DMS153 (cell line): ENCODE measurements at places on chromosomes 13 and 19.

GRCh38 chr13:49454388-49455006 lies 10.4 kb downstream of the SETDB2 start:
- no peak for DNase-seq

GRCh38 chr19:1167687-1168571 lies 6.1 kb downstream of the SBNO2 start:
- DNase-seq: no peak

DNA sequence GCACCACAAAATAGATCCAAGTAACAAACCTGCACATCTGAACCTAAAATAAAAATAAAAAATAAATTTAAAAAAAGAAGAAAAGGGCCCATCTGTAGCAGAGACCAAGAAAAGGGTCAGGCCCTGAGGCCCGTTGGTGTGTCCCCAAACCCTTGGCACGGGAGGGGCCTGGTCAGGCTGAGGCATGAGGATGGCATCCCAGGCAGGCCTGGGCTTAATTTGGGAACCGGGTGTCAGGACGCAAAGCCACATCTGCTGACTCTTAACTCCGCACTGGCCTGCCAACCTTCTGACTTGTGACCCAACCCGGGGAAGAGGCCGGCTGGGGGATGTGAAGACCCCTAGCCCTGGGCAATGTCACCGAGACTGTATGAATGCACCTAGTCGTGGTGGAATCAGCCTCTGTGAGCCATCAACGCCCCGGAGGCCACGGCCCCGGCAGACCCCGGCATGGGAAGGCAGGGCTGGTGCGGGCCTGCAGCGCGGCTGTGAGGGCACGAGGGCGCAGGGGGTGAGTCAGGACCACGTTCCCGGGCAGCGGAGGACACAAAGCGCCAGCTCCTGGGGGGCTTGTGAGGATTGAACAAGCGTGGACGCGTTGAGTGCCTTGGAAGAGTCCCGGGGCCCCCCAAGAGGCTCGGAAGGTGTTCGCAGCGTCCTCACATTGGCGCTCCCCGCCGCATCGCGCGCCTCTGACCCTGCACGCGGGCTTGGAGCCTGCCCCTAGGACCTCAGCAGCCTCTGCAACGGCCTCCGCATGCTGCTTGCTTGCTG lies 38.2 kb downstream of the ATP12A start:
- no peak for DNase-seq

GRCh38 chr13:113002206-113002912 lies 33.3 kb downstream of the MCF2L start:
- DNase-seq: peak; percentile 76

GRCh38 chr19:11256189-11256588 lies 6.1 kb downstream of the DOCK6 start:
- DNase-seq: no peak

GRCh38 chr19:42121656-42122069 lies 10.6 kb downstream of the POU2F2 start:
- no peak for DNase-seq

DNA sequence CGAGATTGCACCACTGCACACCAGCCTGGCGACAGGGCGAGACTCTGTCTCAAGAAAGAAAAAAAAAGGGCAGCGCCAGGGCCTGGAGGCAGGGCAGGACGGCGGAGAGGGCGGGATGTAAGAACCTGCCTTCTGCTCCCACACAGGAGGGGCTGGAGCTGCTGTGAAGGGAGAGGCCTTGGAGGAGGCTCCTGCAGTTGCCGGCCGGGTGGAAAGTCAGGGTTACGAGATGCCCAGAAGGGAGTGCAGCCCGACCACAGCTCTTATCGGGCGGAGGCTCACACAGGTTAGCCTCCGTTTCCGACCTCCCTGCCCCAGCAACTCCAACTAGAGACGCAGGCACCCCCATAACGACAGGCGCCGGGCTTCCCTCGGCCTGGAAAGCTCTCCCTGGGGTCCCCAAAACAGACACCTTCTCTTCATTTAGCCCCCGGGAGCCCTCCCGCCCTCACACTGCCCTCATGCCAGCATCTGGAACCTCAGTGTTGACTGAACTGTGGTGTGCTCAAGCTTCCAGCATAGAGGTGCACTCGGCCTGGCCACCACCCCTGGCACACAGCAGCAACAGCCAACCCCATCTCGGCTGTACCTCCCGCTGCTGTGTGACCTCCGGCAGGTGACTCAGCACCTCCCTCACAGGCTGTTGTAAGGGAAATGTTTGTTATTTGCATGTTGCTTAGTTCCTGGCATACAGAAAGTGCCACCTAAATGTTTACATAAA lies 1.4 kb downstream of the PLPP2 start:
- DNase-seq: peak; percentile 88

GRCh38 chr19:42831221-42832019 lies 48.1 kb downstream of the PSG1 start:
- peak; percentile 53 for DNase-seq

GRCh38 chr19:29491491-29491890 lies 34.3 kb upstream of the VSTM2B start:
- no peak for DNase-seq

DNA sequence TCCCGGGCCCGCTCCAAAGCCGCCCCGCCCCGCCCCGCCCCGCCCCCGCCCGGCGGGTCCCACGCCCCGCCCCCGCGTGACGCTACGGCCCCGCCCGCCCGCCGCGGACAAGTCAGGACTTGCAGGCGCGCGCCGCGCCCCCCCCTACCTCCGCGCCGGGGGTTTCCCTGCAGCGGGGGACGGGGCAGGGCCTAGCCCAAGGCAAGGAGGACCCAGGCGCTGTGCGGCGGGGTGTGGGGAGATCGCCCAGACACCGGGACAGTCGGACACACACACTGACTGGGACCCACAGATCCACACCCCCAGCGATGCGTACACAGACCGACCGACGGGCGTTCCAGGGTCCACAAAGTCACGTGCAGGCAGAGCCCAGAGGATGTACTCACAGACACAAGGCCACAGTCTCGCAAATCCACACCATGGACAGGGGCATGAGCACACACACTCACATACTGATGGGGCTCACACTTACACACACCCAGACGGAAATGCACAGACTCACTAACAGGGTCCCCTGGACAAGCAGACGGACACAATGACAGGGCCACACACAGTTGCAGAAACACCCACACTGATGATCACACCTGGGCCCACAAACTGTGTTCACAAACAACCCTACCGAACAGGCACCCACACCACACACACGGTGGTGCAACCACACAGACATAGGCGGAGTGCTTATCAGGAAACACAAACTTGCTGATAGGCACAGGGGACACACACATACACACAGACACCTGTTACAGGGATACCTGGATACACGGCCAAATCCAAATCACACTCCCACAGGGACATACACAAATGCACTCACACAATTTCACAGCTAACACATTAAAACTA lies 436 bp upstream of the BBC3 start:
- DNase-seq: no peak

GRCh38 chr13:45316338-45316737 lies 24.6 kb downstream of the TPT1 start:
- DNase-seq: no peak

GRCh38 chr13:82634946-82635345 lies 1247.3 kb downstream of the SLITRK1 start:
- no peak for DNase-seq

DNA sequence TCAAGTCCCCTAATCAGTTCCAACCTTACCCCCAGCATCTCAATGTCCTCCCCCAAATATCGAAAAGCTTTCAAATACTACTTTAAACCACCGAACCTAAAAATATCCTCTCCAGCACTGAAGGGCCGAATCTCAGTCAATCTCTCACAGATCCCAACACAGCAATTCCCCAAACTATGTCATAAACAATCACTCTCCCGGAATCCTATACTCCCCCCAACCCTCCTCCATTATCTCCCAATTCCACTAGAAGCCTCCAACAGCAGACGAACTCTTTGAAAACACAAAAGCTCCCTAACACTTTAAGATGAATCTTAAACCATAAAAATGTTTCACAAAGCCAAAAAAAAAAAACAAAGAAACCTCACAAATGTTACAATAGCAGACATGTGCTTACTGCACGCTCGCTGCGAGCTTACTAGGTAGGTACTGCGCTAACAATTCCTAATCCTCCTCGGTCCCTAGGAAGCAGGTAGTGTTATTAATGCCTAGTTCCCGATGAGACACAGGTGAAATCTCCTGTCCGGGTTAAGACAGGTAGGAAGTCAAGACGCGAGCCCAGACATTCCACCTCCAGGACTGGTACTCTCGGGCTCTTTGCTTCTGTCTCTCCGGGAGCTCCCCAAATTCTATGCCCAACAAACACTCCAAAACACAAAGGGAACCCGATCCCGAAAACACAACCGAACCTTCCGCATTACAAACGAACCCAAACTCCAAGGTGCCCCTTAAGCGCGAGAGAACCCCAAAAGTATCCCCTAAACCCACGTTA lies 14.2 kb downstream of the FBXO46 start:
- no peak for DNase-seq

DNA sequence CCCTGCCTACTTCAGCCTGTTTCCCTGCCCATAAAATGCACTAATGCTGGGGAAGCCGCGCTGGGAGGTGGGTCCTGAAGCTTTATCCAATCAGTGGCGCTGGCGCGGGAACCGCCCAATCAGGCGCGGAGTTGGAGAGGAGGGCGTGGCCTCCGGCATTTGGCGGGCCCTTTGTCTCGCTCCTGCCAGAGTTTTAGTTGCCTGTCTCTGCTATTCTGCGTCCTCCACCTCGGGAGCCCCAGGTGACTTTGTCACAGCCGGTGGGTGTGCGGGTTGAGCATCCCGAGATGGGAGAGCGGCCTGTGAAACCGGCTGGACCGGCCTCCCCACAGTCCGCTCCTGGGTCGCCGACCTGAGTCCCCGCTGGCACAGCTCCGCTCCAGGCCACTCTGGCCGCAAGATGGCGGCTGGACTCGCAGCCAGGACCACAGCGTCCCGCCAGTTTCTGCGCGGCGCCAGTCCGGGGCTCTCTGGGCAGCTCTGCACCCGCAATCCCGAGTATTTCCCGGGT lies 30.7 kb upstream of the ZNF429 start:
- DNase-seq: no peak

DNA sequence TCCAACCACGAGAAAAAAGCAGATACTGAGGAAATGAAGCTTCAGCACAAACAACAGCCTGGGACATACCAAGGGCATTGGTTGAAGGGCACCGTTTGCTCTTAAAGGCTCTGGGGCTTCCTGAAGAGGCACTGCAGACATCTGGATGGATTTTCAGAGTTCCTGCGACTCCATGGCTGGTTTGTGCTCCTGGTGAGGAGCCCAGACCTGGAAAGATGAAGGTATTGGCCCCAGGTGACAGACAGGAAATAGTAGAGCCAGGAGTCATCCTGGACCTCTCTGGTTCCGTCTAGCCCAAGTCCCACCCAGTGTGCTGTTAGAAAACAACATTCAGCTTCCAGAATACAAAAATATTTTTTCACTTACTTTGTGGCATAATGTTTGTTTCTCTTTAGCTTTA lies 6.3 kb downstream of the IL17D start:
- no peak for DNase-seq

GRCh38 chr13:28890712-28891111 lies 70.6 kb downstream of the MTUS2 start:
- DNase-seq: no peak

GRCh38 chr13:97979051-97979450 lies 25.6 kb downstream of the IPO5 start:
- DNase-seq: no peak

- no peak for DNase-seq
These were observed 13.7 kb downstream of the PVR start for GRCh38 chr19:44657211-44657921.

GRCh38 chr13:40458720-40458990 lies 207.8 kb downstream of the FOXO1 start:
- DNase-seq: no peak

DNA sequence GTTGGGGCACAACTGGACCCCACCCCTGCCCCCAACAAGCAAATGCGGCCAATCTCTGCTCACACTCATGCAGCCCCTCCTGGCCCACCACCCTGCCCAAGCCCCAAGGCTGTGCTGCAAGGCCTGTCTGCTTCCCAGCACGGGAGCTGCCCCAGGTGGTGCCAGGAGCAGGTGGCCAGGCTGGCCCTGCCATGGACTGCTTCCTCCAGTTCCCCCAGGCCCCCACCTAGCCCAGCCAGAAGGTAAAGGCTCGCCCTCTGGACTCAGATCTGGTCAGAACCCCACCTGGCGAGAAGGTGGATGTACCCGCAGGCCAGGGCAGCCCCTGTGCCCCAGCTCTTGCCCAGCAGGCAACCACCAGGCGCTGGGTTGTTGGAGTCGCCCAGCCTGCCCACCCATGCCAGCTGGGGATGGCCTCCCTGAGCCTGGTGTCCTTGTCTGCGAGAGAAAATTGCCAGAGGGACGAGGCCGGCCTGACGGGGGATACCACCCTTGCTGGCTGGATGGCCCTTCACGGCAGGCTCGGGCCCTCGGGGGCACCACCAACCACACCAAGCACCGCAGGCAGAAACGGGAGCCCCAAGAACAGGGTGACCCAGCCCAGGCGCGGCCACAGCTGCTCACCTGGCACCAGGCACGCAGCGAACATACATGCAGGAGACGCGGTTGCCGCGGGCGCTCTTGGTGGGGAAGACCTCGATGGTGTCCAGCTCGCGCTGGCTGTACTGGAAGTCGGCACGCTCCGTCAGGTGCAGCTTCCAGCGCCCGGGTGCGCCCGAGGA lies 4.5 kb downstream of the ABHD17A start:
- DNase-seq: no peak

- no peak for DNase-seq
These were observed 9.8 kb downstream of the FZR1 start for GRCh38 chr19:3515891-3516422.

GRCh38 chr19:45790942-45791341 lies 1.7 kb downstream of the DMWD start:
- DNase-seq: no peak

DNA sequence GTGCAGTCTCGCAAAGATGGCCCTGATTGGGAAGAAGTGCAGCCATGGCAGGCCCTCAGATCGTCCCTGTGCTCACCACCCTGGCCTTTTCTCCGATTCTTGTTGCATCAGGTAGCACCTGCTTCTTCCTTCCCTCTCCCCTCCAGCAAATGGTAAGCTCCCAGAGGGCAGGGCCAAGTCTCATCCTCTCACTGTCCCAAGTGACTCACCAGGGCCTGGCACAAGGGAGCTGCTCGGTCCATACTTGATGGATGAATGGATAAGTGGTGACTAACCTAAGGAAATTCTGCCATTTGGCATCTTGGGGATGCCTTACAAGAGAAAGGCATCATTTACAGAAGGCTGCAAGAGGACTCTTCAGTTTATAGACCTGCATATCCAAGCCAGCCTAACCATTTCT lies 84.9 kb downstream of the ZIC5 start:
- no peak for DNase-seq

- DNase-seq: no peak
These were observed 505.5 kb downstream of the DIAPH3 start for GRCh38 chr13:59658027-59658737.
